NCI-H2227 treated with DMSO at 0.1 percent for 48 hours (cell line): ENCODE measurements at places on chromosomes 3 and 15.

- DNase-seq = no peak
These were observed 37.3 kb downstream of the FSD2 start for GRCh38 chr15:82768414-82769054.

DNA sequence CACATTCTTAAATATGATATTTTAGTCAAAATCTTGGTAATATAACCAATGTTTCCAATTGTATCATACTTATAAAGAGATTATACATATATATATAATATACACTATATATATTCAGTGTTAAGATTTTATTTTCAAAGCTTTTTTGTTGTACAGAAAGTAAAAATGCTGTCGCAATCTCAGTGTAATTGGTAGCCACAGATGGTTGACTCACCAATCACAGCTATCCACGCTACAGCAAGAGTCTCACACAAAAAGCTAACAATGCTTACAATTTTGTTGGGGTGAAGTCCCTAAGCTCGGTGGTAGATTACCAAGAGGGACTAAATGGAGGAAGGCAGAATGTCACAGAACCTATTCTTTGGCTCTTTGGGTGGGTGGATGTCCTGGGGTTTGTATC, 16.9 kb upstream of the CFAP161 start:
- DNase-seq = no peak

DNA sequence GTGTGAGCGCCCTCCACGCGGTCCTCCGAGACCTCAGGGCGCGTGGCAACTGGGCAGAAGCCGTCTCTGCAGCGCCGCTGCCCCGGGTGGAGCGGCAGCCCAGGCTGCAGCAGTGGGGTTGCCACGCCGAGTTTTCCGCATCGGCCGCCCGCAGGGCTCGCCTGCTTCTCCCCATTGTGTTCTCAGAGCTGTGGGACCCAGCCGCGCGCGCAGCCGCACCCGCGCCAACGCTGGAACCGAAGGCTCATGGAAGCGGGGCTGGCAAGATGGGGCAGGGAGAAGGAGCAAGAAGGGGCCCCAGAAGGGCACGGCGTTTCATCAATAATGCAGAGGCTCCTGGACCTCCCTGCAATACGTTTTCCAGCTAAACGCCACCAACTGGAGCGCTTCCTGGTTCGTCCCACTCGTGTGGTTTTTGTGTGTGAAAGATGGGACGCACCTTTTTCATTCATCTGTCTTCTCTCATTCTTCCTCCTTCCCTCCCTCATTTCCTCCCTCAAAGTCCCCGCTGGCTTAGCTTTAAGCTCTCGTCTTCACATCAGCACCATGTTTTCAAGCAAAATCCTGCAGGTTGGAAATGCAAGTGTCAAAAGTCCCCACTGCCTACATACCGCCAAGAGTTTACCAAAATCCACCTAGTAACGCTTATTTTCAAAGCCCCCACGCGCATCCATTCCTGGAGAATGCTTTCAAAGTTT, 1.2 kb downstream of the ROBO1 start:
- no peak for DNase-seq

GRCh38 chr3:128345196-128345595, 121.5 kb downstream of the DNAJB8 start:
- no peak for DNase-seq

DNA sequence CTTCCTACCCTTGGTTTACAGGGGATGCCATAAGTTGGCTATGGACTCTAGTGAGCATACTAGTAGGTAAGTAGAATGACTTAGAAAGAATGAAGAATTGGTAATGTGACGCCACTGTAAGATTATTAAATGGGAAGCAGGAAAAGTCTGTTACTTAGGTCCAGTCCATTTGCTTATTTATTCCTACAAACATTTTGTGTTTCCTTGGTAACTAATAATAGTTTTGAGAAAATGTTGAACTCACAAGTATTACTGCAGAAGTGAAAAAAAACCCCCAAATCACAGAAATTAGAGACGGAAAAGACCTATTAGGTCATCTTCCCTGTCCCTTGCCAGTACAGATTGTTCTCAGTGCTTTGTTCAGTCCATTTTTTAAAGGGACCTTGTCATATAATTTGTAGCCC, 63.5 kb downstream of the CMSS1 start:
- DNase-seq = no peak

DNA sequence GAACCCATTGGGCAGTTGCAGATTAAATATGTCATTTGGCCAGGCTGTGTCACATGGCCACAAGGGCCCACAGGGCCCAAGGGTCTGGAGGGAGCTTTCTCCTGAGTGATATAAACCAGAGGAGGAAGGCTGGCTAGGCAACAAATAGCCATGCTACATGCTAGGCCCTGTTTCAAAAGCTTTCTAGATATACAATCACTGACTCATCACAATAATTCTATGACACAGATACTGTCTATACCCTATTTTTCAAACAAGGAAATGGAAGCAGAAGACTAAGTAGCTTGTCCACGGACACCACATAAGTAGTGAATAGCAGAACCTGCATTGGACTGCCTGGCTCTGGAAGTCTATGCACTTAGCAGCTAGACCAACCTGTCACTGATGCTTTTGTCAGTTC, 625.4 kb downstream of the NTRK3 start:
- DNase-seq = no peak
